Hematopoietic multipotent progenitor cell treated with erythropoietin and hydrocortisone succinate and interleukin-3 and kit ligand, for 6 days (in vitro differentiated cells): ENCODE measurements at places on chromosomes 7 and 10.

GRCh38 chr10:129624526-129624925, 157.5 kb downstream of the MGMT start:
- DNase-seq = no peak

DNA sequence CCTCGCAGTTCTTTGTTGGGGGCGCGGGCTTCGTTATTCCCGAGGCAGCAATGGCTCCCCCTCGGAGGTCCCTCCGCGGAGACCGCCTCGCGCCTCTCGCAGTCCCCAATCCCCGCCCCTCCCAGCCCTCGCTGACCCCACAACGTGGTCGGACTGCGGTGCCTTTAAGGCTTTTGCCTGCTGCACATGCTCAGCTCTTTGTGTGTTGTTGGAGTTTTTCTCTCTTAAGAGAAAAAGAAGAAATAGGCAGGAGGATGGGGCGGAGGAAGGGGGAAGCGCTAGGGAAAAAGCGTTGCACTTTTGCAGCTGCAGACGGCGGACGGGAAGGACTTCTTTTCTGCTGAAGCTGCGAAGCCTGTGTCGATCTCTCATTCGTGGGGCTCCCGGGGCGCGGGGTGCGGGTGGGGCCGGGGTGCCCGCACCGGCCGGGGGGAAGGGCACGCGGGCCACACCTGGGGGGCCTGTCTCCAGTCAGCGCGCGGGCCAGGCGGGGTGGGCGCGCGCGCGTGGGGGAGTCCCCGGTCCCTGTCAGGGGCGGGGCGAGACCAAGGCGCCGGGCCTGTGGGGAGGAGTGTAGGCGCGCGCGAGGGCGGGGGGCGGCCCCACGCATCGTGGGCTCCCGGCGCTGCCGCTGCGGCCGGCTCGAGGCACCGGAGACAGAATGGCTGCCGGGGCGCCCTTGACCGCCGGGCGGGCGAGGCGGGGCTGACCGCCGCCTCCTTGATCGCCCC, 445 bp upstream of the ATRNL1 start:
- peak; percentile 32 for DNase-seq

GRCh38 chr10:78700816-78701520, 367.8 kb upstream of the ZMIZ1 start:
- no peak for DNase-seq

DNA sequence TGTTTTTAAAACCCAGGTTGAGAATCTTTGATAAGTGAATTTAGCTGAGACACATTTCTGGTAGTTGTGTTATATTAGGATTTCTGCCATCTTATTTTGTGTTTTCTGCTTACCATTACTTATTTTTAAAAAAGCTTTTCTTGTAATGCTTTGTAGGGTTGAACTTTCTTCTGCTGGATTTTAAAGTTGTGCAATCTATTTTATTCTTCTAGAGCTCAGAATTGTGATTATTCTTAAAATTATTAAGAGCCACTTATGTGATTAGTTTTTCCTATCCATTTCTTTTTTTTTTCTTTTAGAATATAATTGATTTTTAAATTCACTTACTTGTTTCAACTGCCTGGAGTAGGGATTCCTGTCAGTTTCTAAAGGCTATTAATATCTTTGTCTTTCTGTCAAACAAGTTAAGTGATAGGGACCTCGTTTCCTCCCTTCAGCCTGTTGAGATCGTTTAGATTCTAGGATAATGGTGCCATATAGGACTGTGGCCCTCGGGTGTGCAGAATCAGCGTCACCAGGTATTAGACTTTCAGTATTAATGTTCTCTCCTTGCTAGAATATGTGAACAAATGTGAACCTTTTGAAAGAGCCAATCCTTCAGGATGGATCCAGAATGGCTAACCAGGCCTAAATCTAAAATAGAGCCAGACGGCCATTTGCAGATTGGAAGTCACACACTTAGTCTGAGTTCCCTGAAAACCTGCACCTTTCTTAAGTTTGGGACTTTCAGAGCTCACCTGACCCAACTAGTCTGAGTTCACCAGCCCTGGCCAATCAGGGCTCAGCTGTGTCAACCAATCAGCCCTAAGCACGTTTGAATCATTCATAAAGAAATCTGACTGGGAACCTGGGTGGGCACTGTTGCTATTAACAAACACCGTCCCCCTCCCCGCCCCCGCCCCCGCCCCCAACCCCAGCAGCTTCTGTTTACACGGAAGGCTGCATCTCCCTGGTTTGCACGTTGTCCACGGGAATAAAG, 26.2 kb downstream of the CUX1 start:
- DNase-seq = no peak

- DNase-seq = no peak
Observed at GRCh38 chr10:23088609-23089008, 6.8 kb upstream of the MSRB2 start.

DNA sequence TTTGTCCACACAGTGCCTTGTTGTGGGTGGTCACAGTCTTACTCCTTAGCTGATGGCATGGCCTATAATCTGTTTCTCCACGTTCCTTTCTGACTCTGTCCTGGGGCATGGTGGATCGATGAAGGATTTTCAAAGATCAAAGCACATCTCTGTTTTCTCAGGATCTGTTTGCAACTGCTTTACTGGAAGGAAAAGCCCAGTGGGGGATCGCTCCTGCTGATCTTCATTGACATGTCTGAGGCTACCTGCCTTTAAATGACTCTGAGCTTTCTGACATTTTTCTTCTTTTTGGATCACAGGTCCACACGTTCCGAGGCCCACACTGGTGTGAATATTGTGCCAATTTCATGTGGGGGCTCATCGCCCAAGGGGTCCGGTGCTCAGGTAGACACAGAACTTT, 68.0 kb upstream of the PRR15 start:
- no peak for DNase-seq

DNA sequence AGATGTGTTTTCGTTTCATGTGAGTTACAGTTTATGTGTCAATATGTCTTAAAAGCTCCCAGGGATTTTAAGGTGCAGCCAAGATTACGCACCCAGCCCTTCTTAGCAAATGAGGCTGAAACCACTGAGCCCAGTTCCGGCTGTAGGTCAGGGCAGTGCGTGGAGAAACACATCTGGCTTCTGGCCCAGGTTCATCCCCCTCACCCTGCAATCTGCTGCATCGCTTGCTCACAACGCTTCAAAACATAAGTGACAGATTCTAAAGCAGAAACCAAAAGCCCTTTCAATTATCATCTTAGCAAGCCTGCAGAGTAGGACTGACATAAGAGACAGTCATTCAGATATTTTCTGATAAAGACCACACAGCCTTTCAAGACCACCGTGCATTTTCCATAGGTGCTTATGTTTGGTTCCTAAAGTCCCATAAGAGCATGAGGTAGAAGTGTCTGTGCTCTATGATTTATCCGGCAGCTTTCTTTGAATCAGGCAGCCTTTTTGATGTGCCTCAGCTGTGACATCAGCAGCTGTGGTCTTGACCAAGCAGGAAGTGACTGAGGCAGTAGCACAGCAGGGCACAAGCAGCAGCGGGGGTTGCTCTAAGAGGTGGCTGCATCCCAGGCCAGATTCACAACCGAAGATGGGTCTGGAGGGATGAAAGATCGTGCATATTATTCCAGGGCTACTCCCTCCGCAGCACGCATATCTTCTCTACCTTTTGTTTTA, 72.1 kb upstream of the LYZL2 start:
- peak; percentile 39 for DNase-seq

GRCh38 chr7:27157702-27158431, 1.4 kb upstream of the HOXA7 start:
- DNase-seq = no peak

DNA sequence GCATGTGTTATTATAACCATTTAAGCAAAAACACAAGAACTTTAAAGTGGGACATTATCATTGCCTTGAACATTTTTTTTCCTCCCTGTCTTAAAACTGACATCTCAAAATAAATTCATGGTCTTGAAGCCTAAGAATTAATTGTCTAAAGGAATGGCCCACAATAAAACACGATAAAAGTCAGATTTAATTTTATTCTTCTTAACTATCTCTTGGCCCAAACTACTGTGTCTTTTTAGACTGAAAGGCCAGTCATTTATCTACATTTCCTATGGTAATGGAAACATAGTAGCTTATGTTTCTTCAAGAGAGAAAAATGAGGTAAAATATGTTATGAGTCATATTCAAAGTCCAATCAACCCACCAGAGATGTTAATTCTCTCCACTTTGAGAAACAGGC, 24.4 kb upstream of the ETV1 start:
- no peak for DNase-seq

- DNase-seq = no peak
Observed at GRCh38 chr7:131014906-131015656, 281.1 kb upstream of the KLF14 start.

DNA sequence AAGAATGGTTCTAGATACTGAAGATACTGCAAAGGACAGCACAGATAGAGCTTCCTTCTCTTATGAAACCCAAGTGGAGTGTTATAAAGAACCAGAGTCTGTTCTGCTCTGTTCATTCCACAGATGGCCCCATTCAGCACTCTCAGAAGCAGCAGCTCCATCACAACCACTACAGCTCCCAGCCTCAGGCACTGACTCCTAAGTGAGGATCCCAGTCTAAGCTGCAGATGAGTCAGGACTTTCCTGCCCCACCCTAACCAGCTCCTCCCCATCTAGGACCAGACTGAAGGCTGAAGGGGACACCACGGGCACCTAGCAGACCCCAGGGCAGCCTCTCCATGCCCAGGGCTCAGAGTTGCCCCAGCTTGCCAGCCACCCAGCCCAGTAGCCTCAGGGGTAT, 379.8 kb downstream of the GRID1 start:
- DNase-seq = no peak

GRCh38 chr7:32335107-32335506, 155.1 kb downstream of the LSM5 start:
- no peak for DNase-seq

- DNase-seq = no peak
Observed at GRCh38 chr7:85770332-85770731, 583.5 kb upstream of the SEMA3D start.

- DNase-seq = peak; percentile 19
Observed at GRCh38 chr10:48430402-48430993, 124.0 kb downstream of the MAPK8 start.

GRCh38 chr10:73906524-73907447, 4.1 kb upstream of the PLAU start:
- peak; percentile 50 for DNase-seq

DNA sequence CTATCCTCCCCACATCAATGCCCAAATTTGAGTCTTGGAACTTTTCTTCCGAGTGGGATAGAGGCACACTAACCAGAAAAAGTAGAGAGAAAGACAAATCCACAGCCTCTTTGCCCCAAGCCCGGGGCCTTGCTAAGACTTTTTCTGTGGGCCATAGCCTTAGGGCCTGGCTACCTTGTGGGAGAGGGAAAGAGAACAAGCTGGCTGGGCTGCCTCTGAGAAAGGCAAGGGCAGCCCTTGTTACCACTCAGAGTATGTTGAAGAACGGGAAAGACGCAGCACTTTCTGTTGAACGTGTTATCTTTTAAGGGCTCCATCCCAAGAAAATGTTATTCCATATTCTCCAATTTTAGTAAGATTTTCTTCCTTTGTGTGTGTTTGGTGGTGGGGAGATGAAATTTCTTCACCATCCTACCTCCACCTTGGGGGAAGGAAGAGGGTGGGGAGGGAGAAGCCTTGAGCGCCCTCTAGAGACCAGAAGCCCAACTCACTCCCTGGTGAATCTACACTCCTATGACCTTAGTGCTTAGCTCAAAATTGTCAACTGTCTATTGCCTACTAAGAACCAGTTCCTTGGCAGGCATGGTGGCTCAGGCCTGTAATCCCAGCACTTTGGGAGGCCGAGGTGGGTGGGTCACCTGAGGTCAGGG, 3.9 kb upstream of the NRF1 start:
- peak; percentile 81 for DNase-seq

GRCh38 chr7:36635091-36635490, 89.2 kb downstream of the AOAH start:
- no peak for DNase-seq

- no peak for DNase-seq
Observed at GRCh38 chr7:50626286-50626685, 61.1 kb upstream of the DDC start.

- peak; percentile 9 for DNase-seq
Observed at GRCh38 chr7:22481726-22482125, 18.3 kb downstream of the STEAP1B start.

GRCh38 chr7:115066050-115066449, 144.2 kb downstream of the MDFIC start:
- no peak for DNase-seq

DNA sequence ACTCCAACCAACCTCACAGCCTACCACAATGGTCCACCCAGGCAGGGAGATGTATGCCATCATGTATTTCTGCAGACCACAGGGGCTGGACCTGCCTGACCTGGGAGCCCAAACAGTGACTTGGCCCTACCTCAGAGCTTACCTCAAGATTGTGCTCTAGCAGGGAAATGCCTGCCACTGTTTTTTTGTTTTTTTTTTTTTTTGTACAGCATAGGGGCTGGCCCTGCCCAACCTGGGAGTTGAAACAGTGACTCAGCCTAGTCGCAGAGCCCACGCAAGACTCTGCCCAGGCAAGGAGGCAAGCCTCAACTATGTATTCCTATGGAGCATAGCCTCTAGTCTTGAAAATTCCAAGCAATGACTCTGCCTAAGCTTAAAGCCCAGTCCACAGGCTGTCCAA, 39.3 kb upstream of the CDK6 start:
- no peak for DNase-seq

- DNase-seq = no peak
Observed at GRCh38 chr7:30859940-30860496, 51.6 kb upstream of the AQP1 start.

DNA sequence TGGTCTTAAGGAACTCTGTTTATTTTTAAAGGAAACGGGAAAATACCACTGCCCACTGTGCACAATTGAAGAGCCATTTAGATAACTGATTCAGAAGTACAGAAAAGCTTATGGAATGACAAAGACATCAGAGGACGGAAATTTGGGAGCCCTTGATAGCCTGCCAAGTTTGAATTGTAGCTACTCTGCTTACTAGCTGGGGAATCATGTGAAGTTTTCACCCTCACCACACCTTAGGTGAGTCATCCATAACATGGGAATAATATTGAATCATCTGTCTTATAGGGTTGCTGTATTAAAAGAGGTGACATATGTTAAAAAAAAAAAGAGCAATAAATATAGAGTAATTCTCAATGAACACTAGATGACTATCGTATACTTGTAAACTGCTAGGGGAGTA, 1104.2 kb downstream of the GATA3 start:
- no peak for DNase-seq

DNA sequence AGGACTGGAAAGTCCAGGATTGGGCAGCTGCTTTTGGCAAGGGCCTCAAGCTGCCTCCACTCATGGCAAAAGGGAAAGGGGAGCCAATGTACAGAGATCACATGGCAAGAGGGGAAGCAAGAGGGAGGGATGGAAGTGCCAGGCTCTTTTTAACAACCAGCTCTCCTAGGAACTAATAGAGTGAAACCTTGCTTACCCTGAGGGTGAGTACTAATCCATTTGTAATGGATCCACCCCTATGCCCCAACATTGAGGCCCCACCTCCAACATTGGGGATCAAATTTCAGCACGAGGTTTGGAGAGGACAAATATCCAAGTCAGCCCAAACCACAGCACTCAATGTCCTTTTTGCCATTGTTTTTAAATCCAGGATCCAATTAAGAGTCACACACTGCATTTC, 12.5 kb downstream of the HABP2 start:
- no peak for DNase-seq
